Activated naive CD8-positive, alpha-beta T cell treated with anti-CD3 and anti-CD28 coated beads, Interleukin-2, amount 10 ng/mL, durations not matched to agents 7 days and 5 days (primary cell): ENCODE measurements at places on chromosomes 2 and 18. TPM values are rescaled to one million over a fixed set of nuclear protein-coding genes. Genes with fewer than 3 reads are reported as not detected.
A peak's percentile ranks its signal among the peaks of the same experiment; 100 is the strongest.

Gene SCYGR4
- total RNA-seq, result not detected

- DNase-seq, result no peak
Measured at GRCh38 chr18:2471523-2471922, 99.8 kb downstream of the METTL4 start.

GRCh38 chr2:161033059-161033660 lies 127.1 kb upstream of the TANK start:
- DNase-seq, result no peak

GRCh38 chr2:39216346-39217191 lies 27.2 kb downstream of the CDKL4 start:
- peak; percentile 73 for DNase-seq

DNA sequence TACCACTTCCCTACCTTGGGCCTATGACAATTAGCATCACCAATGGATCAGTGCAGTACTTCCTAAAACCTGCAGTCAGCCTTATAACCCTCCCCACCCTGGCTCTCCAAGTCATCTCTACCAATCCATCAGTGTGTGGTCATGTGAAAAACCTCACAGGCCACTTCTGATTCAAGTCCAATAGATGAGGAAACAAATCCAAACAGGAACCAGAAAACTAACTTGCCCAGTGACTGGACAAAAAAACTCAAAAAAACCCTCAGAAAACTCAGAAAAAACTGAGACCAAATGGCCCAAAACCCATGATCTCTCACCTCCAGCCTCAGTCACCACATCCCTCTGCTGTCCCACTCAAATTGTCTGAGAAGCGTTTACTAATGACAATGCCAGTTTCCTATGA lies 43.3 kb downstream of the TGFA start:
- DNase-seq, result no peak

DNA sequence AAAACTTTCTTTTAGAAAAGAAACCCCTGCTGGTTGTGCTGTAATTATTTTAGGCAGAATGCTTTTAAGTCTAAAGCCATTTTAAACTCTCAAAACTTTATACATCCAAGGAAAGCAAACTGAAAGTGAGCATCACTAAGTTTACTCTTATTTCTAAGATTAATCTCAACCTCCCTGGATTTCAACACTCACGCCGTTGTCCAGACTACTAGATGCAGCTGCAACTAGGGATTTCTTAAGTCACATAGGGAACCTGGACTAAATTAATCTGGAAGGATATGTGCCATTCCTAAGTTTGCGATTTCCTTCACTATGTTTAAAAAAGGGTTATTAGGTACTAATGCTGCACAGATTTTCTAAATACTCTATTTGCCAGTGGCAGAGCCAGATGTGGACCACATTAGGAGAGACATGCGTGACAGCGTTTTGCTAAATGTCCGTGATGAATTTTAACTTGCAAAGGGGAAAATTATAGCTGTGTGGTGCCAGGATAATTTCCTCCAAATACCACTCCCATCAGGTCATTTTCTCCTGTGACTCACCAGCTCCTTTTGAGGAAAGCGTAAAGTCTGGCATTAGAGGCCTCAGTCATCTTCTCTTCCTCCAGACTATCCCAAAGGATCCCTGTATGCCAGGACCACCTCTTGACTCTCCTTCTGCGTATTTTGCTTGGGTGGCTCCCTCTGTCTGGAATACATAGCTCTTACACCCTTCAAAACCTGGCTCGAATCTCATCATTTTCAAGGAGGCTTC lies 143.7 kb downstream of the ATL2 start:
- DNase-seq, result no peak

- DNase-seq, result no peak
Measured at GRCh38 chr18:31250902-31251301, 67.1 kb upstream of the DSG1 start.

GRCh38 chr2:158808426-158808825 lies 13.3 kb downstream of the DAPL1 start:
- no peak for DNase-seq
